Activated CD4-positive, alpha-beta T cell treated with anti-CD3 and anti-CD28 coated beads, Interleukin-2, amount 50 U/mL, for 4 hours (primary cell): ENCODE measurements at places on chromosomes 4 and X.

DNA sequence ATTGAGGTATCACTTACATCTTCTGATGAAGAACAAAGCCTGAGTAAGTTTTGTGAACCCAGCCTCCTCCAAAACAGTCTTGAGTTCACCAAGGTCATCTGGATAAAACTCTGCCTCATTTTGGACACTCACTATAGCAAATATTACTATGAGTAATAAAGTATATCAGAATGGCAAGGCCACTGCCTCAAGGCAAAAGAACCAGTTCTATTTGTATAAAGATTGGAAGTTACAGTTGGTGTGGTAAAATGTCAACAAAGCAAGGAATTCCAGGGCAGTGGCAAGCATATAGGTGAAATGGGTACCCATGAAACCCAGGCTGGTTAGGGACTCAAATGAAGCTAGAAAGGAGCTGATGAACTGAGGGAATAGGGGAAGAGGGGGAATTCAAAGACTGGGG is 2.4 kb upstream of the ARHGEF6 start:
- no peak for DNase-seq

DNA sequence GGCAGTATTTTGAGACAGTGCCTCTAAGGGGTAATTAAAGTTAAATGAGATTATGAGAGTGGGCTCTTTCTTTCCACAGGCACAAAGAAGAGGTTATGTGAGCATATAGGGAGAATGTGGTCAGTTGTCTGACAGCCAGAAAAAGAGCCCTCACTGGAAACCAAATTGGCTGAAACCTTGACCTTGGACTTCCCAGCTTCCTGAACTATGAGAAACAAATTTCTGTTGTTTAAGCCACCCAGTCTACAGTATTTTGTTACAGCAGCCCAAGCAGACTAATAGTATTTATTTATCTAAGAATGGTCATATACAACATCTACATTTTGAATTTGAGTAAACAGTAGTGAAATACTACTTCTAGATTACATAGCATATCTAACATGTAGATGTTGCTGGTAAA is 473.8 kb downstream of the IL15 start:
- no peak for DNase-seq

DNA sequence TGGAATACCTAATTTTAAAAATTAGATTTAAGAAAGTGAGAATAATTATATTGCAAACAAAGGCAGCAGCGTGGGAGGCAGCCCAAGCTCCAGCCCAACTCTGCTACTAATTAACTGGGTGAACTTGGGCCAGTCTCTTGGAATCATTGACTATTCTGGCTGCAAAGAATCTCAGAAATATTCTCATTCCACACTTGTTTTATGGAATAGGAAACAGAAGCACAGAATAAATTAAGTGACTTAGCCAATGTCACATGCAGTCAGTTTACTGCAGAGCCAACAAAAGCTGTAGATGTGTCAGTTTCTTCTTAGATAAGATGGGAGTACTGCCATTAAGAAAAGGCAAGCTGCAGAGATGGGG is 132.6 kb upstream of the FAM9B start:
- no peak for DNase-seq

DNA sequence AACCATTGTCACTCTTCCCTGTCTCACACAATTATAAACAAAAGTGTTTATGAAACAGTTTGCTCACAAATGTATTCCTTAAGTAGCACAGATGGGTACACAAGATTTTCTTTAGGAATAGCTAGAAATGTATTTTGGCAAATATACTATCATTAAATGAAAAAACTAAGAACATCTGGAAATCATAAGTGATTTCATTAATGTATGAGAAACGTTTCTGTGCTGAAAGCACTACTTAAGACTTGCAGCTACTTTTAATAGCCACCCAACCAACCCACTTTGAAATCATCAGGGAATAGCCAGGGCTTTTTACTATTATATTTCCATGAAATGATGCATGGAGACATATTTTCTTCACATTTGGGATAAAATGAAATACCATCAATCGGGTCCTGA is 62.3 kb upstream of the NAP1L5 start:
- DNase-seq = no peak

DNA sequence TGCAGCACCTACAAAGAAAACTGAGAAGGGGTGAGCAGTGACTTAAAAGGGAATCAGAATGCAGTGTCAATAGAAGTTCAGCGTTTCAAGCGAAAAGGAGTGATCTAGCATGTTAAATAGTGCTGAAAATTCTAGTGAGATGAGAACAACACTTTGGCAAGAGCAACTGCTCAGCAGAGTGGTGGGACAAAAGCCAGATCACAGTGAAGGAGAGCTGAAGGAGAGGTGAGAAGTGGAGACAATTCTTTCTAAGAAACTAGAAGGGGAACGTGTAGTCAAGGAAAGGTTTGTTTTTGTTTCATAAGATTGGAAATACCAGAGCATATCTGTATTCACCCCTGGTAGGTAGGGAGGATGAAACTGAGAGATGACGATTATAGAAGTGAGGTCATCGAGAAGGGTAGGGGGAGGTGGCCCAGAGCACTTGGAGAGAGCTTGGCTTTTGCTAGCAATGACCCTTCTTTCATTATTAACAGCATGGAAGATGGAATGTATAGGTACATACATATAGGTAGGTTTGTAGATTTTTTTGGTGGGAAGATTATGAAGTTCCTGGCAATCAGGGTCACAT is 33.7 kb downstream of the SRPX2 start:
- DNase-seq = no peak

DNA sequence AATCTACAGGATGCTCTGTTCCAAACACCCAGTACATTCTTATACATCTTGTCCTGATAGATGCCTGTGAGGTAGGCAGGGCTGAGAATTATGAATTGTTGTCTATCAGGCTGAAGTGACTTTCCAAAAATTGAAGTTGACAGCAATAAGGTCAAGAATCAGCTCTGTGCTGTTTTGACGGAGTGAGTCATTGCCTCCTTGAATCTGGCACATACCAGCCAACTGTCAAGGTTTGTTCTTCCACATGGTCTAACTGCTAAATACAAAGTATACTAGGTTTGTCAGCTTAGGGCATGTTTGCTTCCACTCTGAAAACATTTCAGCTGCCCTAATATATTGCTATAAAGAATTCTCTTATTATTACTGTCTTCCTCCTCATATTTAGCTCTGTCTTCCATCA is 32.3 kb downstream of the SH3RF1 start:
- no peak for DNase-seq
